Psoas muscle (tissue), 8 donors: ENCODE measurements at places on chromosomes 2 and 18. TPM values are rescaled to one million over a fixed set of nuclear protein-coding genes. Genes with fewer than 3 reads are reported as not detected.

GKN1 gene
- total RNA-seq: not detected

TTC27 gene
- 12.2 TPM for total RNA-seq

TMEM37 gene
- 1.7 TPM for total RNA-seq

LAPTM4A gene
- 71.3 TPM for total RNA-seq

- DNase-seq: no peak
These were observed 16.3 kb upstream of the ARHGEF4 start for GRCh38 chr2:130820279-130820861.

DNA sequence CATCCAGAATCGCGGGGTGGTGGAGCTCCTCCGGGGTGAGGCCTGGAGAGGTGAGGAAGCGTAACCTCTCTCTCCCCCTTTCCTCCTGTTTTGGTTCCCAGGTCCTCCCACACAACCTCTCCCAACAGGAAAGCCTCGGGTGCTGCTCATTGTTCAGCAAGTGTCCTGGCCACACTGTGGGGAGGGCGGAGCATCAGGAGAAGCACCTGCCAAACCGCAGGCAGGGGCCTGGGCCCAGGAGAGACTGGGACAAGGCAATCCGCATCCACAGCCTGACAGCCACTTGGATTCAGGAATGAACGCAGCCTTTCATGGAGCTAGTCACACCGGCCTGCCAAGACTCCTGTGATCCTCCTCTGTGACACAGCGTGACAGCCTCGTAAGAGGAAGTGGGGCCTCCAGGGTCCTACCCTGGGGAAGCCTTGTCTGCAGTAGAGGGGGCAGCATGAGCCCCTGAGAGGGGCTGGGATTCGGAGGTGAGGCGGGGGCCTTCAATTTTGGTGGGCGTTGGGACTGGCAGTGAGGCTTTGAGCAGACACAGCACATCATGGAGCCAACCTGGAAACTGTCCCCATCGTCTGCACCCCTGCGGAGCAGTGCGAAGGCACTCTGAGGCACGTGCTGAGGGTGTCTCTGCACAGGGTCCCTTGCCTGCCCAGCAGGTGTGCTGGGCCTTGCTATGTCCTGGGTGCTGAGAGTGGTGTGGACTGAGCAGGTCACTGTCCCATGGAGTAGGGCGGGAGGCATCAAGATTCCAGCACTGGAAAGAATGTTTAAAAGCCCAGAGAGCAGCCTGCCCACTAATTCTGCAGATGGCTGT lies 62.2 kb downstream of the EDAR start:
- DNase-seq: no peak

- DNase-seq: no peak
These were observed 537 bp upstream of the STAT4 start for GRCh38 chr2:191151331-191151730.

- DNase-seq: no peak
These were observed 1.2 kb downstream of the CNOT9 start for GRCh38 chr2:218569661-218570500.
